ENCODE measurements at places on chromosomes 2 and 18. TPM values are rescaled to one million over a fixed set of nuclear protein-coding genes. Genes with fewer than 3 reads are reported as not detected.

GRCh38 chr2:200307724-200308545, 1.4 kb downstream of the SPATS2L start:
- no peak for DNase-seq

OR6B2 gene
- not detected for total RNA-seq

- no peak for DNase-seq
Observed at GRCh38 chr2:149651229-149651628, 63.7 kb upstream of the MMADHC start.

GRCh38 chr2:85935746-85936208, 47.0 kb upstream of the ST3GAL5 start:
- DNase-seq: peak; percentile 55

DNA sequence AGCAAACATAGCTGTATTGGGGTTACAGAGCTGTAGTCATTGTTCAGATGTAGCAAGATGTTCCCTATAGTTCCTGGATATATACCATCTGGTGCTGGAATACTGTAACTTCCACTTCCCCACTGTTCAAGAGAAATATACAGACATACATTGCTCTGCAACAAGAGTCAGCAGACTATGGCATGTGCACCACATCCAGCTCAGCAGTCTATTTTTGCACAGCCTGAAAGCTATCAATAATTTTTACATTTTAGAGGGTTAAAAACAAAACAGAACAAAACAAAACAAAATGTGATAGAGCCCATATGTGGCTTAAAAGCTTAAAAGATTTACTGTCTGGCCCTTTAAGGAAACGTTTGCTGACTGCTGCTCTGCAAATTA, 31.8 kb upstream of the VIT start:
- no peak for DNase-seq

SP5 gene
- total RNA-seq: 0.39 TPM

COX7A2L gene
- total RNA-seq: 149 TPM

GRCh38 chr2:26639685-26640243, 1.4 kb downstream of the CIB4 start:
- DNase-seq: no peak

DNA sequence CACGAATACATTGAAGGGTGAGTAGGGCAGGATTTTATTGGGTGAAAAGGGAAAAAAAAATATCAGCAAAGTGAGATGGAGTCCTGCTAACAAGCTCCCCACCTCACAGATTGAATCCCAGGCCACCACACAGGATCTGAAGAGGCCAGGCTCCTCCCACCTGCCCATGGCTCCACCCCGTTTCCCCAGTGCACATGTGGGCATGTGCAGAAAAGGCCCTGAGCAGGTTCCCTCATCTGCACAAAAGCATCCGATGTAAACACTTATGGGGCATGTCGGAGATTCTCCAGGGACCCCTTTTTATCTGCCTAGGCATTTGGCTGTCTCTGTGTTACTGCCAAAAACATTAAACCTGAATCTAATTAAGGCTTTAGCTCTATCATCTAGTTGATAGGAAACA, 35.2 kb downstream of the SKA1 start:
- DNase-seq: no peak

DNA sequence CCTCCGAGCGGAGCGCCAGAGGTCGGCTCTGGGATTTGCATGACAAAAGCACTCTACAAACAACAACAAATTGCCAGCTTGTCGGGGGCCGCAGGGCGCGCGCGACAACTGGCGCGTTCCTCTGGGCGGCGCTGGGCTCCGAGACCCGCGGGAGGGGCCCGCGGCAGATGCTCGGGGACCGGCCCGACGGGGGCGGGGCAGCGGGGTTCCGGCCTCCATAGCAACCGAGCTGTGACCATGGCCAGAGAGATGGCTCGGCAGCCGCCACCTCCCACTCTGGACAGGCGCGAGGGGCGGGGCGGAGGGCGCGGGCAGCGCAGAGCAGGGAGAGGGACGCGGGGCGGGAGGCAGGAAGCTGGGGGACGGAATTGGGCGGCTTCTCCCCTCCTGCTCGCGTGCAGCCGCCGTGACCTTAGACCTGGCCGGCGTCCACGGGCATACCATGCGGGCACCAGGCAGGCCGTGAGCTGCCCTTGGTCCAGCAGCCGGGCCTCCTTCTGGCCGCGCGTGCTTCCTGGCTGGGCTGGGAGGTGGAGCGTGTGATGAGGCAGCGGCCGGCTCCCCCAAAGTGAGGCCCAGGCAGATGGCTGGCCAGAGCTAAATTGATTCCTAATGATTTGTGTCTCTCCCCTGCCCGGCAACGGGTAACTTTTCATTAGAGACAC, 171.5 kb downstream of the CELF4 start:
- peak; percentile 98 for DNase-seq

OSGEPL1 gene
- total RNA-seq: 12.0 TPM

GRCh38 chr18:48947560-48947959, 3.2 kb downstream of the SMAD7 start:
- peak; percentile 68 for DNase-seq

DNA sequence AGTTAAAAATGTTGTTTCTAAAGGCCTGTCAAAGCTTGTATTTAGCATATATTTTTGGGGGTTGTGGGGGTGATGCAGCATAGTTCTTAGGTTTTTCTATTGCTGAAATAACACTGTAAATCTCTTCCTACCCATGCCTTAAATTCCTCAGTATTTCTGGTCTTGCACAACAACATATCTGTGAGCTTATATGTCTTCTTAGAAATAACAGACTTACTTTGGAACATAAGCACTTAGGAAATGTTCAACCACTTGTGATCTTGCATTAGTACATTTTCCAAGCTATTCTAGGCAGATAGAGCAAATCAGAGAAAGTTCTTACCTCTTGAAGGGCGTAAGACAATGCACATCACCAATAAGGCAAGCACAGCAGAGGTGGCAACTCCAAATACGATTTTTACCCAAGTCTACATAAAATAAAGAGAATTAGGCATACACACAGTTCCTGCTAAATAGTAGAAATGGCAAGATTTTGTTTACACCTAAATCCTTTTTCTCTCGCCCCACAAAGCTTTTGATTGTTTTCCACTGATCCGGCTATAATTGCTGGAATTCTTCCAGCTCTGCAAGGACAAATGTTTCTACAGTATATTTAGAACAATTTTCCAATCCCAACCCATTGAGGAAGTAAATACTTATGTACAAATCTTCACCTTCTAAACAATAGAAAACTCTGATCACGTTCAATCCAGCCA, 512 bp downstream of the FAP start:
- no peak for DNase-seq

- peak; percentile 58 for DNase-seq
Observed at GRCh38 chr18:26429535-26430226, 118.7 kb downstream of the KCTD1 start.

GRCh38 chr2:71878626-71879508, 268.8 kb downstream of the CYP26B1 start:
- DNase-seq: no peak

ESPNL gene
- 0.03 TPM for total RNA-seq

GRCh38 chr2:10867692-10868420, 43.9 kb upstream of the KCNF1 start:
- DNase-seq: no peak

DNA sequence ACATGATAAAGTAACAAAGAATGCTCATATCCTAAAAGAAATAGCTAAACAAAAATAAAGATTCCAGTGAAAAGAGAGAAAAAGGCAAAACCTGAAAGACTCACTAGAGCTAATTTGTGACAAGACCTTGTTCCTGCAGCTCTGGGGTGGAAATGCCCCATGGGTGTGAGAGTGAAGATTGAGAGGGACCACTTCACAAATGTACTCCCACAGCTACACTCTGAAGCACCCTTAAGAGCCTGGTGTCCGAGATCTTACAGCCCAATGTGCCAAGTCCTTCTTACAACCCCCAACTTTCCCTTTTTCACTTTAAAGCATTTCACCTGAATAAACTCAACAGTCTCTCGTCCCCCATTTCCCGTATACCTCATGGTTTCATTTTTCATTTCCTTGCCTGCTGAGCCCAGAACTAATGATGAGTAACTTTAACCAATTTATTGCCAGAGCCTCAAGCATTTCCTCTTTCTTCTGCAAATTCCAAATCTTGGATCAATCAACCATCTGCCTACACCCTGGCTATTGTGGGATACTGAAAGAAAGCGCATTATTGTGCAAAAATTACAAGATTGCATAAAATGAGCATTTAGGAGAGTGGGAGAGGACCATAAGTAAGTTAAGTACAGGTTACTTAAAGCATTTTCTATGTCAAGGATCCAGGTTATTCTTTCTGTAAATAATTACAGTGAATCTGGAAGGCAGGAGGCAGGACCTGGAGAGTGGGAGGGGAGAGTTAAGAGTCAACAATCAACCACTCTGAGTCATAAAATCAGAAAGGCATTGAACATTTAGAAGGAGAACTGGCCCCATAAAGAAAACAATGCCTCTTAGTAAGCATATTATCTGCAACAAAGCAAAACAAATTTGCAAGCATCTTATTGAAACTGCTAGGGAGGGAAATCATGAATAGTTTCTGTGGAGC, 804.4 kb upstream of the CELF4 start:
- DNase-seq: no peak

- no peak for DNase-seq
Observed at GRCh38 chr2:177799531-177799930, 273.0 kb downstream of the PDE11A start.

TRIM43 gene
- not detected for total RNA-seq

DNA sequence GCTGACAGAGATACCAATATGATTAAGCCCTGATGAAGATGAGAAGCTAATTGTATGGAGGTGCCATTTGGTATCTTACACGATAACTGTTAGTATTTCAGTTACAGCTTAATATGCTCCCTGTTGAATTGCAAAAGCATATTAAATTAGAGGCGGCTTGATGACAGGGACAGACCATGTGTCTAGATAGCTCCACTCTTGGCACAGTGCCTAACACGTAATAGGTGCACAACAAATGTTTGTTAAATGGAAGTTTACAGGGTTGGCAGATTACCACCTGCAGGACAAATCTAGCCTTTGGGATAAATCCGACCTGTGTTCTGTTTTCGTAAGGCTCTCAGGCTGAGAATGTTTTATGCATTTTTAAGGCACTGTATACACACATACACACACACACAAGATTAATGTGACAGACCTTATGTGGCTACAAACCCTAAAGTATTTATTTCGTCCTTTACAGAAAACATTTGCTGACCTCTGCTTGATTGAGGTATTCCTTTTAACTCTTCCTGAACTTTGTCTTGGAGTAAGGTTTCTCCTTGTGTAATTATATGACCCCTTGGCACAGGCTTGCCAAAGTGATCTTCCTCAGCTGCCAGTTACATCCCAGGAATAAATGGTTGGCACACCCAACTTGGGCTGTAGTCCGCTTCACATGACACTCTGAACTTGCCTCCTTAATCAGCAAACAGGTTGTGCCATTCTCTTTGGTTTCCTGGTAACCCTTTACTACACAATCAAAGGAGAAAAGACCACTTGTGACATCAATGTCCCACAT, 348.9 kb downstream of the HRH4 start:
- DNase-seq: no peak

DNA sequence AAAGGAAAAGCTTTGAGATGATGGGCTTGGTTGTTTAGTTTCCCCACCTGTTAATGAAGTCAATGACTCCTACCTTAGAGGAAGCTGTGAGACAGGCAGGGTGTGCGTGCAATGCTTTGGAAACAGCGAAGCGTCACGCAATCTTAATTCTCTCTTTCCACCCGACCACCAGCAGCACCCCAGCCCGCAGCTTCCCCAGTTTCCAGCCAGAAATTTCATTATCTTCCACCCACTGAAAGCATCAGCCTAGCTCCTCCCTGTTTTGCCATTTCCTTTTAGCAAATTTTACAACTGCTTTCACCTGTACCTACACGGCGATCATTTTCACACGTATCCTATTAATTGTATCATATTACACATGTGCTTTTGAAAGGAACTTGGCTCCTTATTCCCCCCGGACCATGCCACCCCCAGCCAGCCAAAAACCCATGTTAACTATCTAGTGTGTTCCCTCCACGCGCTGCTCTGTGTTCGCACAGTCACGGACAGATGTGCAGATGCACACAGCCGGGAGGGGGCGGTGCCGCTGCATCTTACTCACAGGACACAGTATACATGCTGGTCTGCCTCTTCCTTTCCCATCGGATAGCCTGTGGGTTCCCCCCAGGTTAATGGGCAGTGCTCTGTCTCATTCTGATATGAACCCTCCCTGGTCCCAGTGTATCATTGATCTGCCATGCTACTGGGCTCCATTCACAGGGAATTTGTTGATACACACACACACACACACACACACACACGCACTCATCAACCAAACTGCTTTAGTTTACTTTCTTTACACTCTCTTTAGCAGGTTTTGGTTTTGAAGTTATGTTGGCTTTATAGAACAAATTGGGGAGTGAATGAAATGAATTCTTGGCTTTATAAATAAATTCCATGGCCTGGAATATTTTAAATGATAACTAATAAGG, 22.4 kb downstream of the CYP27C1 start:
- peak; percentile 72 for DNase-seq

SCYGR4 gene
- not detected for total RNA-seq

DNA sequence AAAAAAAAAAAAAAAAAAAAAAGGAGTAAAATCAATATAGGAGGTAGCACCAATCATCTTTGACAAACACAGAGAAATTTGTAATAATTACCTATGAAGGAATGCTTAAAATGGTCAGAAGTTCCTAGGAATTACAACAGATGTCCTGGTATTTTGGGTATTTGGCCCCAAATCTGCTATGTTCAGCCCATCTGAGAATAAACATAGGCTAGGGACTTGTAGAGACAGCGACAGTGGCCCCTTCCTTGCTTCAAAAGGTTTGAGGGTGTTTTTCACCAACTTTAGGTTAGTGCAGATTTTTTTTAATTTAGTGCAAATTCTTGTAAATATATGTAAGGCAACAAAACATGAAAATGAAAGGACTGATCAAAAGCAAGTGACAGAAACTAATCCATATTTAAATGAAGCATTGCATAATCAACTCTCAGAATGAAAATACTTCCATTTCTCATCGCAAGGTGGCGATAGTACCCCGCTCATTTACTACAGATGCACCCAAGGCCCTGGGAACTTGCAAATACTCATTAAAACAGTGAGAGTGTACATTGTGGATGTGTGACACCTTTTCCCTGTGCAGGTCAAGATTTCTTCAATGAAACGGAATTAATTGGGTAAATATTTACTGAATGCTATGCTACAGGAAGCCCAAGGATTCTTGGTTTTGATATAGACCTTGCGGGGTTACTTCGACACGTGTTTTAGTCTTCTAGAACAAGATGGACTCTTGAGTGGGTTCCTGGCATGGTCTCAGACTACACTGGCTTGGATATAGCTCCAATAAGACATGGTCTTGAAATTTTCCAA, 44.6 kb downstream of the FAM124B start:
- DNase-seq: peak; percentile 7

VWA3B gene
- total RNA-seq: not detected

STPG4 gene
- not detected for total RNA-seq

DNA sequence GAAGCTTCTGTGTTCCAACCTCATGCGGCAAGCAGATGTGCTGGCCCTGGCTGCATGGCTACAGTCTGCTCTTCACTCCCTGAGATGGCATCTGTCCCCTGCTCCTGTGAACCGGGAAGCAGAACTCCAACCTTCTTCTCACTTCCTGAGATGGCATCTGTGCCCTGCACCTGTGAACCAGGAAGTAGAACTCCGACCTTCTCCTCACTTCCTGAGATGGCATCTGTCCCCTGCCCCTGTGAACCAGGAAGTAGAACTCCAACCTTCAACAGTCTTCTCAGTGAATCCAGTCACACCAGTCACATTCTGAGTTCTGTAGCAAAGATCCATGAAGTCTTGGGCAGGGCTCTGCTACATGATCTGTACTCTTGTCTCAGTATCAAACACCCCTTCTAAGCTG, 887.2 kb upstream of the KLHL29 start:
- no peak for DNase-seq

GRCh38 chr18:55509631-55510324, 78.2 kb downstream of the TCF4 start:
- DNase-seq: peak; percentile 12
